Activated naive CD4-positive, alpha-beta T cell (primary cell): ENCODE measurements at places on chromosomes 1 and 21.

DNA sequence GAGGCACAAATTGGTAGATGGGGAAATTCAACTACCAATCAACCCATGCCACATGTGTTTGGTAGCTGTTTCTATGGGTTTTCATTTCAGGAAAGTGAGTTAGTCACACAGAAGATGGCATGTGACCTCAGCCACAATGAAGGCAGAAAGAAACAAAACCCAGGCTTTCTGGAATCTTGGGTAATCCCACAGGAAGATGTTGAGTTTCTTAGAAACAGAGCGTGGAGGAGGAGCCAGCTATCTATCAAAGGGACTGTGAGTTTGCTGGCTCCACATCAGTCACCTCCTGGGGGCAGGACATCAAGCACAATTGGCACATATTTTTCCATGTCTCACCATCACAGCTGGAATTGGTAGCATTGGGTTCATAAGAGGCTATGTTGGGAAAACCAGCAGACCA lies 188.9 kb upstream of the PLXNA2 start:
- no peak for DNase-seq

GRCh38 chr1:108079440-108080025 lies 114.6 kb upstream of the VAV3 start:
- no peak for DNase-seq

GRCh38 chr1:39525366-39526165 lies 34.1 kb downstream of the BMP8A start:
- DNase-seq = no peak

- no peak for DNase-seq
Measured at GRCh38 chr1:177998696-177999631, 29.1 kb upstream of the SEC16B start.

DNA sequence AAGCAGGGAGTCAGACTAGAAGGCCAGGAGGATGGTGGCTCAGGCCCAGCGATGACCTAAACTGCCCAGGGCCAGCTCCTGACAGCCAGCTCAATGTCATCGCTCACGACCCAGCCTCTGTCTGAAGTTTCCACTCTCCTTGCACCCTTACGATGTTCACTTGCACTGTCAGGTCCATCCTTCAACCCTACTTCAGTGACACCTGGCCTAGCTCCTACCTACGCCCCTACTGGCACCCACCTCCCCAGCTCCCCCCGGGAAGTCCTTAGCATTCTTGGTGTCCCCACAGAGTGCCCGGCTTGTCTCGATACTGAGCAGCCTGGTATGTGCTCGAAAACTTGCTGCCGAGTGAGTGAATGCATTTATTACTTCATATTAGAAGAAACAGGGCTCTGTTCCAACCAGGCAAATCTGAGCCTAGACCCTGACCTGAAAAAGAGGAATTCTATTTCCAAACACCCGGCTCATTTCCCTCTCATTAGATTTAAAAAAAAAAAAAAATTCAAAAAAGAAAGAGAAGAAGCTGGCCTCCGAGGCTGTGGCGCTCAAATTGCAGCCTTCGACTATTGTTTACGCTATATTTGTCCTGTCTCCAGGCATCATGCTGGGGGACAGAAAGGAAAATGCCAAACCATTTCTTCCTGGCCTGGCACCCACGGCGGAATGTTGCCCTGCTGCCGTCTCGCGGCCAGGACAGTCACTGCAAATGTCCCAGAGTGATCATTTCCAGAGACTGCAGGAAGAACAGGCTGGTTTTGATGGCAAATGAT lies 29.8 kb upstream of the LRRC38 start:
- DNase-seq = no peak

GRCh38 chr1:108316545-108316944 lies 72.7 kb upstream of the NBPF4 start:
- DNase-seq = no peak

DNA sequence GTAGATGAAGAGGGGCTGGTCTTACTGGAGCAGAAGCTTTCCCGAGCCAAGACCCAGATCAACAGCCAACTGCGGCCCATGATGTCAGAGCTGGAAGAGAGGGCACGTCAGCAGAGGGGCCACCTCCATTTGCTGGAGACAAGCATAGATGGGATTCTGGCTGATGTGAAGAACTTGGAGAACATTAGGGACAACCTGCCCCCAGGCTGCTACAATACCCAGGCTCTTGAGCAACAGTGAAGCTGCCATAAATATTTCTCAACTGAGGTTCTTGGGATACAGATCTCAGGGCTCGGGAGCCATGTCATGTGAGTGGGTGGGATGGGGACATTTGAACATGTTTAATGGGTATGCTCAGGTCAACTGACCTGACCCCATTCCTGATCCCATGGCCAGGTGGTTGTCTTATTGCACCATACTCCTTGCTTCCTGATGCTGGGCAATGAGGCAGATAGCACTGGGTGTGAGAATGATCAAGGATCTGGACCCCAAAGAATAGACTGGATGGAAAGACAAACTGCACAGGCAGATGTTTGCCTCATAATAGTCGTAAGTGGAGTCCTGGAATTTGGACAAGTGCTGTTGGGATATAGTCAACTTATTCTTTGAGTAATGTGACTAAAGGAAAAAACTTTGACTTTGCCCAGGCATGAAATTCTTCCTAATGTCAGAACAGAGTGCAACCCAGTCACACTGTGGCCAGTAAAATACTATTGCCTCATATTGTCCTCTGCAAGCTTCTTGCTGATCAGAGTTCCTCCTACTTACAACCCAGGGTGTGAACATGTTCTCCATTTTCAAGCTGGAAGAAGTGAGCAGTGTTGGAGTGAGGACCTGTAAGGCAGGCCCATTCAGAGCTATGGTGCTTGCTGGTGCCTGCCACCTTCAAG lies 57.3 kb downstream of the LAMC2 start:
- no peak for DNase-seq

GRCh38 chr1:53315456-53316423 lies 12.1 kb downstream of the LRP8 start:
- DNase-seq = no peak

GRCh38 chr1:10662824-10663677 lies 133.4 kb downstream of the CASZ1 start:
- DNase-seq = no peak

GRCh38 chr21:37130971-37131370 lies 57.9 kb downstream of the TTC3 start:
- no peak for DNase-seq

GRCh38 chr1:190908691-190909090 lies 431.0 kb upstream of the BRINP3 start:
- no peak for DNase-seq
